A172 (cell line): ENCODE measurements at places on chromosomes 2 and 18. TPM values are rescaled to one million over a fixed set of nuclear protein-coding genes. Genes with fewer than 3 reads are reported as not detected.

Gene MC5R
- total RNA-seq: 6.7 and 7.5 TPM in 2 replicates

Gene KRTCAP3
- not detected in 2 replicates for total RNA-seq

Gene INPP5D
- total RNA-seq: 0.84 and 0.86 TPM in 2 replicates

Gene UPP2
- total RNA-seq: not detected in 2 replicates

Gene EFR3B
- 2.2 TPM in 2 replicates for total RNA-seq

Gene GAL3ST2
- not detected in 2 replicates for total RNA-seq

Gene PIEZO2
- 1.8 and 2.5 TPM in 2 replicates for total RNA-seq

Gene CFAP65
- 0.26 and 0.55 TPM in 2 replicates for total RNA-seq

Gene FZD7
- 8.6 and 10.8 TPM in 2 replicates for total RNA-seq

Gene ANKRD62
- not detected in 2 replicates for total RNA-seq

Gene CYBRD1
- total RNA-seq: 159 and 186 TPM in 2 replicates

Gene ERFE
- 25.3 and 31.3 TPM in 2 replicates for total RNA-seq

Gene CYRIA
- total RNA-seq: 23.7 and 25.2 TPM in 2 replicates

Gene UGT1A8
- not detected in 2 replicates for total RNA-seq

Gene CNGA3
- total RNA-seq: not detected in 2 replicates

GRCh38 chr2:163984986-163985385, 249.2 kb upstream of the FIGN start:
- no peak for DNase-seq

DNA sequence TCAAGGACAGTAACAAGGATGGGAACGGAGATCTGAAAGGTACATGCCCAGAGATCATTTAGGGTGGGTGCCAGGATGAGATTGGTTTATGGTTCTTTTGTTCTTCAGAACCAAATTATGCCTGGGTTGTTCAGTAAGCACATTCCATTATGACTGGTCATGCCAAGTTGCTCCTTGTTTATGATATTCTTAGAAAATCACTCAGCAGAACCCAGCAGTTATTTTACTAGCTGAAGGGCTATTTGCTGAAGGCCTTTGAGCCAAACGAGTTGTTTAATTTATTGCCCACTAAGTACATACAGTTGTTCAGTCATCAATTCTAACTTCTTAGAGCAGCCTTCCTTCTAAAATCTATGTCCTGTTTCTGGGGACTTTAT, 635 bp downstream of the SLC3A1 start:
- DNase-seq: peak; percentile 76

- no peak for DNase-seq
These were observed 81.0 kb downstream of the EDAR start for GRCh38 chr2:108907822-108908712.

GRCh38 chr2:183009249-183009899, 28.9 kb downstream of the NCKAP1 start:
- no peak for DNase-seq

GRCh38 chr2:59312967-59313940, 1072.1 kb upstream of the FANCL start:
- DNase-seq: no peak

- peak; percentile 21 for DNase-seq
These were observed 888 bp upstream of the ADCY3 start for GRCh38 chr2:24920809-24921441.

DNA sequence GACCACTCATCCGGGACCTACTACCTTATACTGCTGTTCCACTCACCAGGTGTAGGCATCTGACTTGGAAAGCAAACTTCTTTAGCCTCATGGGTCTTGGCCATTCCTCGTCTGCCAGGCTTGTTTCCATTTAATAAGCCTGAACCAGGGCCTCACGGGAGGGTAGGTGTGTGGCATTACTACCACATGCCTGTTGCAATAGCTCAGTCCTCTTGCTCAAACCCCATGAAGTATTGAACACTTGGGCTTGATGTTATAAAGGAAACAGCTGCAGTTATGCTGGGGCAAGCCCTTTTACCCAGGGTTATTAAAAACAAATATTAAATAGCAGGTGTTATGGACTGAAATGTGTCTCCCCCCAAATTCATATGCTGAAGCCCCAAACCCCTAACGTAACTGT, 21.2 kb downstream of the MRPL44 start:
- DNase-seq: no peak

GRCh38 chr2:136323935-136324334, 206.0 kb upstream of the CXCR4 start:
- no peak for DNase-seq

- DNase-seq: peak; percentile 66
These were observed 1.9 kb downstream of the SLC11A1 start for GRCh38 chr2:218383892-218384519.

DNA sequence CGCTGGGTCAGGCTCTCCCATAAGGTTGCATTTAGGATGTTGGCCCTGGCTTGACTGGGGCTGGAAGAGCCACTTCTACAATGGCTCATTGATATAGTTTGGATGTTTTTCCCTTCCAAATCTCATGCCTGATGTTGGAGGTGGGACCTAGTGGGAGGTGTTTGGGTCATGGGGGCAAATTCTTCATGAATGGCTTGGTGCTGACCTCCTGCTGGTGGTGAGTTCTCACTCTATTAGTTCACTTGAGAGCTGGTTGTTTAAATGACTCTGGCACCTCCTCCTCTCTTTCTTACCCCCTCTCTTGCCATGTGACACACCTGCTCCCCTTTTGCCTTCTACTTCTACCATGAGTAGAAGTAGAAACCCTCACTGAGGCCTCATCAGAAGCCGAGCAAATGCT, 20.5 kb downstream of the ACOXL start:
- DNase-seq: no peak

GRCh38 chr2:235113854-235114253, 162.0 kb downstream of the SH3BP4 start:
- DNase-seq: no peak

GRCh38 chr2:196144513-196145126, 26.8 kb downstream of the STK17B start:
- no peak for DNase-seq

- DNase-seq: no peak
These were observed 85.3 kb downstream of the ACVR1 start for GRCh38 chr2:157790780-157791179.

DNA sequence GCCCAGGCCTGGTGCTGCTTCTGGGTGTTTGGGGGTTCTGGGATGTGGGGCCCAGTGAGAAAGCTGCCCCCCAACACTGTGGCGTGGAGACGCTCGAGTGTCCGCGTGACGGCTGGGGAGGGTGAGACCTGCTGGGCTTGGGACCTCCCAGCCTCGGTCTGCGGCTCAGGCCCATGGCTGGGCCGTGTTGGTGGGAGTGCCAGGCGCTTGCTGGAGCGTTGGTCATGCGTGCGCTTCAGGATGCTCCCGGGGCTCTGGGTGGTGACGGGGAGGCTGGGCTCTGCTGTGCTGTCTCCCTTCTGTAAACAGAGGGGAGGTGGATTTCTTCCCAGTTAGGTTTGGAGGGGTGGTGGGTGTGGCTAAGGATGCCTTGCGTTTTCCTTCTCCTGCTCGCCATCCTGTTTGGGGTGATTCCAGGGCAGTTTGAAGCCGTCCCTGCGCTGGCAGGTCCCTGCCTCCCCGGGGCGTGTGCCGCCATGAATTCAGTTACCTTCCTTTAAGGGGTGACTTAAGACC, 606 bp downstream of the GAL3ST2 start:
- no peak for DNase-seq

GRCh38 chr2:225293638-225294037, 105.9 kb upstream of the NYAP2 start:
- DNase-seq: no peak

DNA sequence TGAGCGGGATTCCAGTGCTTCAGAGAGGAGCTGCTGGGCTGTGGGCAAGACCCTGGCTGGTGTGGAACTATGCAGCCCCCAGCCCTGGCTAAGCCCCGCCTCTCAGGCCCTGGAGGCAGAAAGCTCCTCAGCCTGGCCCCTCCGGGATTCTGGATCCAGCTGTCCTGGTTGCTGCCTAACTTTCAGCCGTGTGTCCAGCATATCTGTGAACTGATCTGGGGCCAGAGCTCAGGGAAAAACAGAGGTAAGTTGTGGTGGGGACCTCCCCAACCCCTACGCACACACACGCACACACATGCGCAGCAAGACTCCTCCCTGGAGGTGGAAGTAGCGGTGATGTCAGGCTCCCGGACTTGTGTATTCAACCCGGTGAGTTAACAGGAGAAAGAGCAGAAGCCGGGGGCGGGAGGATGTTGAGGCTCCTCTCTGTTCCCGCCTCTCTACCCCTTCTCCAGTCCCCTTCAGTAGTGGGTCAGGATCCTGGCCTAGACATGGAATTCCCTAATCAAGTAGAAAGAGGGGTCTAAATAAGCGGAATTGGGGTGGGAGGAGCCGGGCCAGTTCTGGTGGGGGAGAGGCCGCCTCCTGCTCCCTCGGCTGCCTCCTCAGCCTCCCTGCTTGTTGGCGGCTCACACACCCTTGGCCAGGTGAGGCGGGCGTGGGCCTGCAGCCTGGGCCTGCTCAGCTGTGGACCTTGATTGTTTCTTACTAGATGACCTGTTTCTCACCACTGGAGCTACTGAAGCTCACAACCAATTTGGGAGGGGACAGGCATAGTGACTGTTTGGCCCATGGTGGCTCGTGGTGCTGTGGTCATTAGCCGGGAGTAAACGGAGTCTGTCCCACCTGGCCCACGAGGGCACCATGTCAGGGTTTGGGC, 33.4 kb downstream of the SIX2 start:
- no peak for DNase-seq

DNA sequence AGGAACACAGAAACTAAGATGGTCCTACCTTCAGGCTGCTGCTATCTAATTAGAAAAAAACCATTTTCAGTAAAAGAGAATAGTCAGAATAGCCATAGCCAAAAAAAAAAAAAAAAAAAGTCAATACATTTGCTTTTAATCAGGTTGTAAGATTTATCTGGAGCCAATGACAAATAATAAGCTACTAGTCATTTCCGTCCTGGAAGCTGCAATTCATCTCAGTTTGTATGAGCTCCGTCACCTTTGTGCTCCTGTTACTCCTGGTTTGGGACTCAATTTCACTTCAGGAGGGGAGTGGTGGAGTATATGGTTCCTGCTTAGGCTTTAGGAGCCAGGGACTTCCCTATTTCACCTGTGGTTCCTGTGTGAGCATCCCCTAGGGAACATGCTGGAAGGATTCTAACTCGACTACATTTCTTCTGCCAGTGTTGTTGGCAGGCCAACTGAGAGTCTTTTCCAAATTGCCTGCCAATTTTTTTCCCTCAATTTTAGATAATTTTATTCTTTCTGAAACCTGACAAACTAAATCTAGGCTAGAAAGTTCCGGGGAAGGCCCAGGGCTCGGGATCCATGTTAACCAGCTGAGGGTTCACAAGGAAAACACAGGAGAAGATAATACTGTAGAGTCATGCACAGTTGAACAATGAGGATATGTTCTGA, 481.8 kb downstream of the DLGAP1 start:
- no peak for DNase-seq

GRCh38 chr2:84383271-84383670, 75.8 kb downstream of the SUCLG1 start:
- DNase-seq: no peak

- DNase-seq: no peak
These were observed 125.7 kb upstream of the DPP10 start for GRCh38 chr2:114316532-114317300.

GRCh38 chr2:165067643-165068486, 112.5 kb upstream of the SLC38A11 start:
- peak; percentile 57 for DNase-seq

DNA sequence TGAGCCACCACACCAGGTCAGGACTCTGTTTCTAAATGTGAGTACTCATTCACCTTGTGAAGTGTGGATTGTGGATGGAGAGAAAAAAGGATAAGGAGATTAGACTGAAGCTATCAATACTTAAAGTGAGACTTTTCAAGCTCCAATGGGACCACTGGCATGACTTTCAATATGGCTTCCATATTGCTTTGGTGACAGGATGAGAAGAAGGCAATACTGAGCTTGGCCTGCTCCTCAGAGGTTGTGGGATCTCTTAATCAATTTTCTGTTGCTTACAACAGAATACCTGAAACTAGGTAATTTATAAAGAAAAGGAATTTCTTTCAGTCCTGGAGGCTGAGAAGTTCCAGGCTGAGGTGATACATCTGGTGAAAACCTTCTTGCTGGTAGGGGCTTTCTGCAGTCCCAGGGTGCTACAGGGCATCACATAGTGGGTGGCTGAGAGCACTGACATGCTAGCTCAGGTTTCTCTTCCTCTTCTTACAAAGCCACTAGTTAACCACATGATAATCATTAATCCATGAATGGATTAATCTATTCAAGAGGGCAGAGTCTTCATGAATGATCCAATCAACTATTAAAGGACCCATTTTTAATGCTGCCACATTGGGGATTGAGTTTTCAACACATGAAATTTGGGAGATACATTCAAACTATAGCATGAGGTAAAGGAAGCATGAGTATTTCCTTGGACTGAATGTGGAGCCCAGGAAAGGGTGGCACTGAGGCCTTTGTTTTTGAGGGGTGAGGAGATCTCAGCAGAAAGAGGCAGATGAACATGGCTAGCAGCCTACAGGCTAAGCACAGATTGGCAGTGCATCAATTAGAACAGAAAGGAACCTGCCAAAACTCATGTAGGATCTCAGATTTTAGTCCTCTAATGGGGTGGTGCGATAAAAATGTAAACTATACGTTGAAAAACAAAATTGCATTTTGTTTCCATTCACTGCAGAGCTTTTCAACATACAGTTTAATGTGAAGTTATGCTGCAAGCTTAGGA, 274.5 kb downstream of the PIK3C3 start:
- DNase-seq: no peak

DNA sequence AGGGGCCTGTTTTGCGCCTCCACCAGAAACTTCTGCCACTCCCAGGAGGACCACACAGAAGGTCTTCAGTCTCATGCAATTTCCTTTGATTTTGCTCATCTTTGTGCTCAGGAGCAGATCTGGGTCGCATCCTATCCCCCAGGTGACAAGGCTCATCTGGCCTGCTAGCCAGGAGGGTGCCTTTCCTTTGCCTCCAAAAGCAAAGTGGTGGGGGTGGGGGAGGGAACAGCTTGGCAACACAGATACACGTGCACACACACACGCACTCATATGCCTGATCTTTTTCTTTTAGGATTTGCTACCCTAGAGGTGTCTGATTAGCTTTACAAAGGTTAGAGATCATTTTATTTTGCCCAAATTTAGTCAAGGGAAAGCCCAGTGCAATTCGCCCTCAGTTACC, 13.8 kb upstream of the SPATA3 start:
- DNase-seq: no peak

- DNase-seq: peak; percentile 69
These were observed 161.9 kb downstream of the SUCLG1 start for GRCh38 chr2:84297155-84297554.

GRCh38 chr2:23926290-23926749, 603 bp downstream of the ATAD2B start:
- DNase-seq: no peak

DNA sequence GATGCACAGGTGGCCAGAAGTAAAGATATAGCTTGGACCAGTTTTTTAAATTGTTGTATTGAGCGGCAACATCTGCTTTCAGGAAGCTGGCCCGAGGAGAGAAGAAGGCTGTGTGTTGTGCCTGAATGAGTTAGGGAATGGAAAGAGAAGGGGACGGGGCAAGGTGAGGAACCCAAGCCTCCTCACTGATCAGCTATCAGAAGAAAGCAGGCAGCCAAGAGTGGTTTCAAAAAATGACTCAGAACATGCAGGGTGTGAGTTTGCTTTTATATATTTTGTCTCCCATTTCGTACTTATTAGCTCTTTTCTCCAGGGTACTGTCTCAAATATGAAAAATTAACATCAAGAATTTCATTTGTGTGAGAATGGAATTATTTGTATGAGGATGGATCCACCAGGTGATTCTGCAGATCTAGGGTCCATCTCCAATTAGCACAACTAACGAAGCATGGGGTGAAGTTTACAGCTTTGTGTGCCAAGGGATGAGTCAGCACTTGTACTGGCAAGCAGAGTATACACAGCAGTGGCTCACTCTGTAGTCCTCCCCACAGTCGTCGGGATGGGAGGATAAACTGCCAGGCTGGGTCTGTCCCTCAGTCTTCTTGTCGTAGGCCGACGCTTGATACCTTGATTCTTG, 175.7 kb downstream of the PIEZO2 start:
- peak; percentile 35 for DNase-seq
